Stimulated activated CD8-positive, alpha-beta memory T cell treated with anti-CD3 and anti-CD28 coated beads, Interleukin-4, amount 100 ng/mL, for 24 hours (primary cell): ENCODE measurements at places on chromosomes 5 and 9.

- DNase-seq: no peak
Observed at GRCh38 chr9:99079542-99079941, 25.4 kb upstream of the TGFBR1 start.

DNA sequence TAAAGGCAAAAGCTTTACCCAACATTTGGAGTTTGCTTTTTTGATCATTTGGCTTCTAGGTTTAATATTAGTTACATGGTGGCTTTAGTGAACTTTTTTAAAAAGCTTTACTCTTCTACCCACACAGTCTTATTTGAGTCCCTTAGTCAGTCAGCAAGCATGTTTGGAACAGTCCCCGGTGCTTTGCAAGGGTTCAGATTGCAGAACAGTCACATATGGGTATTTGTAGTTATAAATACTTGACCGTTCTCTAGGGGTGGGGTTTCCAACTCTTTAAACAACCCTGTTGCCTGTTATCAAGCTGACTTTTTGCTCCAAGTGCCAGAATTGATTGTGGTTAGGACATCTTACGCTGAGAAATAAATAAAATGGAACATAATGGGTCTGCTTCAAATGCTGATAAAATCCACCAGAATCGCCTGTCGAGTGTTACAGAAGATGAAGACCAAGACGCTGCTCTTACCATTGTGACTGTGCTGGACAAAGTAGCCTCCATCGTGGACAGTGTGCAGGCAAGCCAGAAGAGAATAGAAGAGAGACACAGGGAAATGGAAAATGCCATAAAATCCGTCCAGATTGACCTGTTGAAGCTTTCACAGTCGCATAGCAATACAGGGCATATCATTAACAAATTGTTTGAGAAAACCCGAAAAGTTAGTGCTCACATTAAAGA, at the start of gene CAVIN4:
Gene CAVIN4 (plus strand): TSS at position 304 of the 673 bp plus-strand sequence. CDS start 65 bp downstream, at position 369.
- DNase-seq: no peak

DNA sequence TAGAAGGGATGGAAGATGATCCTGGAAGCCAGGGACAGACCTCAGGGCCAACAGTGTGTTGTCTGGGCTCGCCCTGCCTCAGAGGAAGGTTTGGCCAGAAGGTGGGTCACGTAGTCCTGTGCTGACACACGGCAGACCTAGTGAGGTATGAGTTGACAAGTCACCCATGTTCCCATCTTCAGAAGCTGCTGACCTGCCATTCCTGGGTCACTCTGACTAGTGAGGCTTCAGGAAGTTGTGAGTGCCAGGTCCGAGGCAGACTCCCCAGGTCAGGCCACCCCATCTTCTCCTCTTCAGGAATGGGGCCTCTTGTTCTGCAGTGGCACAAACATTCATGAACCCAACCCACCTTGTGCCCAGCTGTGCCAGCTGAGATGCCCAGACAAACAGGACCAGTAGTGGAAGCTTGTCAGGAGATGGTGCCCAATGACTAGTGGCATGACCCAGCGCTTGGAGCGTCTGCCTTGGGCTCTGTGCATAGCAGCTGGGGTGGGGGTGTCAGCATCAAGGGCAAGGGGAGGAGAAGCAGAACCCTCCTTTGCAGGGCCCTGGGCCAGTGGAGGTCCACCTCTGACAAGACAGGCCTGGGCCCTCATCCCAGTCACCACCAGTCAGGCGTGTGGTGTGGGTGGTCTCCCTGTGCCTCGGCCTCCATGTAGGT, 16.8 kb upstream of the ANGPTL2 start:
- no peak for DNase-seq

DNA sequence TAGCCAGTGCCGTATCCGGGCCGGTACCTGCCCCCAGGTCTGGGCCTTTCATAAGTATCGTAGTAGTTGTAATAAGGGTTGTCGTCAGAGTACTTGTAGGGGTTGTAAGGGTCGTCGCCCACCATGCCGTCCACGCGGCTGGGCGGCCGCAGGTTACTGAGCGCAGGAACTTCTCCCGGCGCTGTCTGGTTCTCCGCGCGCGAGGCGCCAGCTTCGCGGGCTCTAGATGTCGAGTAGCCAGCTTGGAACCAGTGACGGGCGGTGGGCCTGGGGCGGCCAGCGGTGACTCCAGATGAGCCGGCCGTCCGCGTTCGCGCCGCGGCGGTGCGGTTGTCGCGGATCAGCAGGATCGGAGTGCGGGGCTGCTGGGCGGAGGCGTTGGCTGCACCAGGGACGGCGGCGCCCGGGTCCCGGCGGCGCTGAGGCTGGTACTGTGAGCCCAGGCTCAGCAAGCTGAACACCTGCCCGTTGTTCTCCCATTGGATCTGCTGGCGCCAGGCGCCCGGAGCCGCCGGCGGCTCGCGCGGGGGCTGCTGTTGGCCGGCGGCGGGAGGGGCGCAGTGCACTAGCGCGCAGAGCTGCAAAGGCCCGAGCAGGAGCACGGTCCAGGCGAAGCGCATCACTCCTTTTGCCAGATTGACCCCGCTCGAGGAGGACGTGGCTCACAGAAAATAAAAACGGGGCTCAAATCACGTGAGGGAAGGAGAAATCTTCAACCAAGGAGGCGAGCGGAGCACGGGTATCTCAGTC, 518 bp downstream of the LOX start:
- no peak for DNase-seq

- no peak for DNase-seq
Observed at GRCh38 chr5:176901260-176902101, 2.3 kb upstream of the HK3 start.

DNA sequence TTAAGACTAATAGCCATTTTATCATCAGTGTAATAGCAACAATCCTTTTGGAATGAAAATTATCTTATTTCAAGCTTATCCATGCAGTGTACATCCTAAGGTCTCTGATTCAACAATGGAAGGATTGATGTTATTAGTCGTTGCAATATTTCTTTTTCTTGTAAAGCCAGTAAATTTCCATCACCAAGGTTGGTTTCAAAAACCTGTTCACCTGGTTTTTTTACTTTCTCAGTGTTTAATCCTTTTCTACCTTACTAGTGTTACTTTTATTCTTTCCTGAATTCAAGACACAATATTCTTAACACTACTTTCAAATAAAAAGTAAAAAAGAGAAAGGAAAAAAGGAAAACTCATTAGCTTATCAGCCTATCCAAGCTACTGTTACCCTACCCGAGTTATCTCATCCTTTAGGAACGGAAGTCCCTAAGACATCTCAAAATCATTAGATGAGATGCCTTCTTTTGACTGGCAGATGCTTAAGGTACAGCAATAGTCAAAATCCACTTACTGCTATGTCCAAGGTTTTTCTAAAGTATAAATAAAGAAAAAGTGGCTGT, 5.4 kb downstream of the ZFR start:
- no peak for DNase-seq

GRCh38 chr9:73121375-73121935, 30.2 kb upstream of the ANXA1 start:
- DNase-seq: no peak

GRCh38 chr5:10081584-10081983, 168.1 kb downstream of the ATPSCKMT start:
- DNase-seq: no peak

DNA sequence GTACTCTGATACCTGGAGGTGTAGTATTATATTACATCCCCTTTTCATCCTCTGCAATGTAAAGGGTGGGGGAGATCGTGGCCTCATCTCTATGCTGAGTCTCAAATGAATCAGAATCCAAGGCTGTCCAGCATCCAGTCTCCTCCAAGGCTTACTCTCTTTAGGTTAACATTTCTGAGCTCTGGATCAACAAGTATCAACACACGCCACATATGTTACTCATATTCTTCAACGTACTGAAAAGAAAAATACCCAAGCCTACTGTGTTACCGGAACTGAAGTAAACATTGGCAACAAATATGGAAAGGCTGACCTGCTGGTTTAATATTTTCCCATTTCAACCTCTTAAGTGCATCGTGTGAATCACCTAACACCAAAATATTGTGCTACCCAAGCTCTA, 241.8 kb downstream of the GAS1 start:
- no peak for DNase-seq

GRCh38 chr5:55102348-55102747, at the start of gene GZMA:
Gene GZMA (plus strand): TSS chr5:55102646. CDS start chr5:55102683, 37 bp downstream.
- no peak for DNase-seq

DNA sequence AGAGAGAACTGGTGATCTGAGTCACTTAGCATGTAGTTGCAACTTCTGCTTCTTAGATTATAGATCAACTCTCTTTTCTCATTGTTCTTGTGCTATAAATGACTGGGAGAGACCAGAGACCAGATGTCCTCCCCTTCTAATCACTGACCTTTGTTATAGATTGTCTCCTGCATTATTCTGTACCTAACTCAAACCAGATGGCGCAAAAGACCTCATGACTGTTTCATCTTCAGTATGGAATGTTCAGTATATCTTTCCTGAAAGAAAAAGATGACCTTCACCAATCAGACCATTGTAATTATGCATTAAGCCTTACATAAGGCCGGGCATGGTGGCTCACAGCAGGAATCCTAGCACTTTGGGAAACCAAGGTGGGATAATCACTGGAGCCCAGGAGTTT, 30.5 kb upstream of the ADAM19 start:
- no peak for DNase-seq

DNA sequence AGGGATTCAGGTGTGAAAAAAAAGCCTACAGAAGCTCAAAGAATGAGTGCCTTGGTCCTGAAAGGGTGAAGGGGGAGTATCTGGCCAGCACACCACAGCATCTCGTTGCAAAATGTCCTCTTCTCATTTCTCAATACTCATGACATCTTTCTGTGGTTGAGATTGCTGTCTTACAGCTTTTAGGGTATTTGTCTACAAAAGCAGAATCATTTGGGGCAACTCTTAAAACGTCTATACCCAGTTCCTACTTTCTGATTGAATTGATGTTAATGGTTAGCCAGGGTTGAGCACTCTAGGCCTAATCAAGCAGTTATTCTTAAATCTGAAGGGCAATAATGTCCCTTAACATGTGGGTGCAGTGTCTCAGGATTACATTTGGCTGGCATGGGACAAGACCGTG, 21.2 kb upstream of the PCSK5 start:
- no peak for DNase-seq

GRCh38 chr9:114482593-114482992, 22.7 kb downstream of the WHRN start:
- DNase-seq: no peak
